Activated T-cell treated with anti-CD3 and anti-CD28 coated beads for 24 hours (primary cell): ENCODE measurements at places on chromosomes 12 and 14.
A peak's percentile ranks its signal among the peaks of the same experiment; 100 is the strongest.

DNA sequence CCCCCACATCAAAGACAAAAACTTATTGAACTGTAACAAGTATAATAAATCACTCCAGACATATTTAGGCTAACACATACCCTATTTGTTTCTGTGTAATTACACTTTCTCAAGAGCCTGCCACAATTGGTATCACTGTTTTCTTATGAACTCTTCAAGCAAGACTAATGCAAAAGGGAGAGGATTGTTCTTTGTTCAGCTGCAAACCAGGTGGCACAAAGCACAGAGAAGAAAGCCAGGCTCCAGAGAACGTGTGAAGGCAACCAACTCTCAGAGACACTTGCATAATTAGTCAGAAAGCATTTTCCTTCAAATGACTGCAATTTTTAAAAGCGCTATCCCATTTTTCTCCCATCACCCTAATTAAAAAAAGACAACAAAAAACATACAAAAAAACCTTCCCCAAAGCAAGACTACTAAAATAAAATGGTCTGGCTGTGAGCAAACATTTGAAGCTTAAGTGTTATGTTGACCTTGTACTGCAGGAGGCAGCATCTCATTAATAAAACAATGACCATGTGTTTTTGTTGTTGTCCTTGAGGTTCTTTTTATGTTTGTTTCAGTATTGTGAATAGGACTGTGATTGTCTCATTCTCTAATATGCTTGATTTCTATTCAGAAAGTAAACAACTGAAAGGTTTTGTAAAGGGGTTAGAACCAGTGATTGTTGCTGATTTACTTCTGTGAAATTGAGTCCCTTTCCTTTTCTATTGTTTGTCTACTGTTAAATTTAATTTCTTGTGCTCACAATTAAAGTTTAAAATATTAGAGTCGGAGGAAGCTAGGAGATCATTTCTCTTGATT is 452.7 kb upstream of the PDE3A start:
- DNase-seq = no peak

DNA sequence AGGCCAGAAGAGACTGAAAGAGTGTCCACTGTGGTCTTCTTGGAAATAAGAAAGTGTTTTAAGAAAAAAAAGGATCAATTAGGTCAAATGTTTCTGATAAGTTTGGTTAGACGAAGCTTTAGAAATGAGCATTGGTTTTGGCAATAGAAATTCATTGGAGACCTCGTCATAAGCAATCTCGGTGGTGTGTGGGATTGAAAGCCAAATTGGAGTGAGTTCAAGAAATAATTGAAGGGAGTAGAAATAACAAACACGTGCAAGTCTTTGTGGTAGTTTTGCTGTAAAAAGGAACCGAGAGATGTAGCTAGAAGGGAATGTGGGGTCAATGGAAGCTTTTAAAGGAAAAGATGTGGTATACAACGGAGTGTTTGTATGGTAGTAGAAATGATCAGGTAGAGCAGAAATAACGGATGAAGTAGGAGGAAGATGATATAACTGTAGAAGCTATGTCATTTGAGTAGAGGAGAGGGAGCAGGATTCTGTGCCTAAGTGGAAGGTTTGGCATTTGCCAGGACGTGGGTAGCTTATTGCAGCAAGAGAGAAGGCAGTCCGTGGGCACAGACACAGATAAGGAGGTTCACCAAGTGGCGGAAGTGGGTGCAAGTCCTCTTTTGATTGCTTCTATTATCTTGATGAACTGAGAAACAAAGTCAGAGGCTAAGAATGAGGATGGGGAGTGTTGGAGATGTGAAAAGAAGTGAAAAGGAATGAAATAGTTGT is 146.2 kb downstream of the DACT1 start:
- DNase-seq = no peak

DNA sequence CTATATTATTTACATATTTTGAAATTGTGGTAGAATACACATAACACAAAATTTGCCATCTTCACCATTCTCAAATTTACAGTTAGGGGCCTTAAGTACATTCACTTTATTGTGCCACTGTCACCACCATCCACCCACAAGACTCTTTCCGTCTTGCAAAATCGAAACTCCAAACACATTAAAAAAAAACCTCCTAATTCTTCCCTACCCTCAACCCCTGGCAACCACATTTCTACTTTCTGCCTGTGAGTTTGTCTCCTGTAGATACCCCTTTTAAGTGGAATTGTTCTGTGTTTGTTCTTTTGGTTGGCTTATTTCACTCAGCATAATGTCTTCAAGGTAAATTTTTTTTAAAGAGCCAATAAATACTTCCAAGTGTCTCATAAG is 31.6 kb upstream of the AMIGO2 start:
- peak; percentile 16 for DNase-seq

- no peak for DNase-seq
Measured at GRCh38 chr14:71524320-71524982, 407.8 kb upstream of the RGS6 start.

- DNase-seq = no peak
Measured at GRCh38 chr12:132163041-132163910, 19.0 kb downstream of the NOC4L start.

DNA sequence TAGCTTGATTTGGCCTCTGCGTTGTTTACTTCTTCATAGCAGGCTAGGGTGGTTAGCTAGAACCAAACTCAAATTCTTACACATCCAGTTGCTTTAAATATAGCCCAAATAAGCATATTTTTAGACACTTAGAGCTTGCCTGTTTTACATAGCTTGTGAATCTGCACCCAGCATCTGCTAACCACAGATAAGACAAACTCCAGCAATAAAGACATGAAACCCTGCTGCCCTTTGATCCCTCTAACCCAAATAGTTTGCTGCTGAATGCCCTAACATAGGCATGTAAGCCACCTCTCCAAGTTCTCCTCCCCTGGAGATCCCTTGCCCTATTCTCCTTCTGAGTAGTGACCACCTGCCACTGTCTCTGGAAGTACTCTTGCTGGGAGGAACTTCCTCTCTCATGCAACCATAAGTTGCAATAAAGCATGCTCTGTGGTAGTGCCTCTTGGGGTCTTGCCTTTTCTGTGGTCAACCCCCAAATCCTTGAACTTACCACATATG is 185.6 kb downstream of the TMEM117 start:
- no peak for DNase-seq

- DNase-seq = no peak
Measured at GRCh38 chr12:2633176-2633824, 161.5 kb upstream of the FKBP4 start.
